ENCODE measurements at places on chromosomes 7 and 10.
A peak's percentile ranks its signal among the peaks of the same experiment; 100 is the strongest.

GRCh38 chr7:28390426-28390825, 21.9 kb upstream of the CREB5 start:
- DNase-seq: no peak

DNA sequence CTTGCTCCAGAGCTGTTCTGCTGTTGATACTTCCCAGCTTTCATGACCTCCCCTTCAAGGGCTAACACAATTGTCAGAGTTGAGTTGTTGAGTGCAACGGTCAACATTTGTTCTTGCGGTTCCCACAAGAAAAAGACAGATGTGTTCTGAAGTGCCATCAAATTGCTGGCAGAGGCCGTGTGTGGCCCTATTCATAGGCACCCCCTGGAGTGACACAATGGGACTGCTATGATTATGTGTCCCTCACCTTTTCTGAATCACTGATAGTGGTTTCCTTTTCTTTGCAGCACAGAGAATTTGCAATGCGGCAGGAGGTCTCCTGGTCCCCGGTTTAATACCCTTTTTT, 5.8 kb upstream of the IGFBP1 start:
- DNase-seq: no peak

- DNase-seq: peak; percentile 6
Observed at GRCh38 chr7:139358541-139359365, 941 bp upstream of the LUC7L2 start.

- no peak for DNase-seq
Observed at GRCh38 chr7:724298-724697, 2.2 kb upstream of the DNAAF5 start.

DNA sequence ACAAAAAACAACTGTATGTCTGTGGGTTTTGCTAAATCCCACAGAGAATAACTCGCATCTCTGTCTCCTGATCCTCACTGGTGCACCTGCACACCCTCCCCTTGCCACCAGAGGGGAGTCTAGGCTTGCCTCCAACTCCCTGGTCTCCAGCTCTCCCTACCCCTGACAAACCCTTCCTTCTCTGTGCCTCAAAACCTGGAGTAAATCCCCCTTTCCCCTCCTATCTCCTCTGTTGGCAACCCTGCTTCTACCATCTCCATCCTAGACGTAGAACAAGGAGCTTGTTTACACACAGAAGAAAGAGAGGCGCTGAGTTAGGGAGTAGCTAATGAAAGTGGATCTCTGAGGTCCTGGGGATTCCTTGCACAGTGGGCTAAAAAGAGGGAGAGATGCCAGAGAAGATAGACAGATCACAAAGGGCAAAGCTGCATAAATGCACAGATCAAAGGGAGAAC, 6.0 kb downstream of the MBLAC1 start:
- no peak for DNase-seq
